Stimulated activated naive CD8-positive, alpha-beta T cell treated with anti-CD3 and anti-CD28 coated beads, Interleukin-15, Interleukin-2, amounts not matched to agents 100 U/mL and 50 U/mL, for 24 hours (primary cell): ENCODE measurements at places on chromosomes 6 and 20.
A peak's percentile ranks its signal among the peaks of the same experiment; 100 is the strongest.

- no peak for DNase-seq
Observed at GRCh38 chr20:10390709-10391108, 43.3 kb downstream of the MKKS start.

- DNase-seq, result no peak
Observed at GRCh38 chr6:151005896-151006632, 140.6 kb downstream of the MTHFD1L start.

DNA sequence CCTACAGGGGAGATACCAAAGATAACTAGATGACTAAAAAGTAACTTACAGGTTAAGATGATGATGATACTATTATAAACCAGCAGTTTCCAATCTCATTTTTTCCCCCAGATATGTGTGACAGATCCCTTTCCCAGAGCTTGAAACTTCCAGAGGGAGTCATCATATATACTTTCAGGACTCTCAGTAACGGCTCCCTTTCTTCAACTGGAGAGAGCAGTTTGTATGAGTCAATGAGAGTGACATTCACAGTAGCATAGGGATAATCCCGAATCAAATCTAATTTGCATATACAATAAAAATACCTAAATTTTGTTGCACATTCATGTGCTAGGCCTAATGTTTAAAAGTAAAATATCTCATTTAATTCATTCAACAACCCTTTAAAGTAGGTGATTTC is 29.7 kb downstream of the IGF2R start:
- DNase-seq, result no peak

DNA sequence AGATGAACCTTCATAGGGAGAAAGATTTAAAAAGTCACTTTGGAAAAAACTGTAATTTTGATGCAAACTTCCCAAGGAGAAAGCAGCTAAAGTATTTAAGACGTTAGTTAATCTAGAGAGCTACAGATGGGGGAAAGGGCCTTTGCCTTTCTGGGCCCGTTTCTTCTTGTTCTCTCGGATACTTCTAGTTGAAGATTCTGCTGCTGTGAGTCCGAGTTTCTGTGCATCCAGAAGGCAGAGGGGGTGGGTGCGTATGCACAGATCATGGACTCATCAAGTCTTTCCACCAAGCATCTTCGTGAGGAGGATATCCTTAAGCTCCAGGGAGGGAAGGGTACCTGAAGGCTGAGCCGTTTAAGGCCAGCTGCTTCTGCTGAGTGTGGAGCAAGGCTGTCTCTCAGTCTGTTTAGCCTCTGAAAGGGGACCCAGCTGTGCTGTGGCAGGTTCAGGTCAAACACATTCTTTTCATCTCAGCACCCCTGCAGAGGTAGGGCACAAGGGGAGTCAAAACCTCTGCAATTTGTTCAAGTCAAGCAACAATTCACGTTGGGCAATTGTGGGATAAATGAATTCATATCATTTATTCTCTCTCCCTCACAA is 4.3 kb downstream of the LAMP5 start:
- DNase-seq, result no peak

GRCh38 chr6:138509371-138509770 is 10.1 kb upstream of the NHSL1 start:
- peak; percentile 42 for DNase-seq

- no peak for DNase-seq
Observed at GRCh38 chr6:117615750-117616390, 13.6 kb upstream of the GOPC start.

DNA sequence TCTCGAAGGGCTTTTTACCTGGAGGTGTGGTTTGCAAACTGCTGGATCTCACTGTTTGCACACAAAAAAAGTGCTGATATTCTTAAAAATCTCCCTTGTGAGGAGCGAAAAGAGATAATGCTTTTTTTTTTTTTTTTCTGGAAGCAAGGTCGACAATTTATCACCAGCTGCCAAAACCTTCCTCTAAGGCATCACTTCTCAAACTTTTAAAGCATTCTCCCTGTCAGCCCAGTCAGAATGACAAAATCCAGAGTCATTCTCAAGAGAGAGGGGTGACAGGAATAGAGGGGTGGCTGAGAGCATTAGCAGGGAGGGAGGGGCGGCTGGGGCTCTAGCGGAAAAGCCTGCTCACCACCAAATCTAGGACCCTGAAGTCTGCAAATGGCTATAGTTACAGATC is 137.2 kb upstream of the ARMC2 start:
- DNase-seq, result no peak

GRCh38 chr6:34182751-34183531 is 37.1 kb upstream of the GRM4 start:
- DNase-seq, result peak; percentile 66

GRCh38 chr6:38429546-38429945 is 210.2 kb downstream of the BTBD9 start:
- no peak for DNase-seq

GRCh38 chr20:16432466-16433292 is 140.6 kb downstream of the KIF16B start:
- DNase-seq, result no peak
